Esophagus squamous epithelium (tissue), 5 donors: ENCODE measurements at places on chromosomes 13 and 19.

DNA sequence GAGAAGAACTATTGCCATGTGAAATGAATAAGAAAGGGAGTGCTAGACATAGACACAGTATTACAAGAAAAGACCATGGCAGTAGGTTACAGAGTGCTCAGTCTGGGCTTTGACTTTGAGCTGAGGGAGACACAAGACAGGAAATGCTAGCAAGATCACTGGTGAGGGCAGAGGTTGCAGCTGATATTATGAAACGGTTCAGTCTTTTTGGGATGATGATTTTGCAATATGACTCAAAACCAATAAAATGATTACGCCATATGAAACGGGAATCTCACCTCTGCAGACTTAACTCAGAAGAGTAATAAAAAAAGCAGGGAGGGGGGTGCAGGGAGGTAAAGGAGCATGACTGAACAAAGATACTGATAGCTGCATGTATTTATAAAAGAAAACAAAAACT, 123.1 kb downstream of the RBM26 start:
- DNase-seq: no peak

GRCh38 chr13:34608331-34608730, 333.7 kb upstream of the NBEA start:
- DNase-seq: no peak

GRCh38 chr19:11587975-11588631, 9.2 kb upstream of the ZNF627 start:
- no peak for DNase-seq

DNA sequence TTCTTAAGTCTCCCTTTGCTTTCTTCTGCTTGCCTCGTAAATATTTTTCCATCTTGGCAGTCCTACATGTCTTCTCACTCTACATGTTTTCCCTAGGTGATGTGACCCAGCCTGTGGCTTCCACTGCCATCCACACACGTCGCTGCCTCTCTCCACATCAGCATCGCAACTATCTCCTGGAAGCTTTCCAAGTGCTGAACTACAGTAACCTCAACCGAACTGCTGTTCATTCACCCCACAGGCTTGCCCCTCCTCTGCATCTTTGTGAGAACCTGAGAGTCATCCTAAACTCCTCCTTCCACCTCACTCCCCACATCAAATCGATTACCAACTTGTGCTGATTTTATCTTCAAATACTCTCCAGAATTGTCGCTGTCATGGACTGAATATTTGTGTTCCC, 41.2 kb upstream of the USPL1 start:
- no peak for DNase-seq

DNA sequence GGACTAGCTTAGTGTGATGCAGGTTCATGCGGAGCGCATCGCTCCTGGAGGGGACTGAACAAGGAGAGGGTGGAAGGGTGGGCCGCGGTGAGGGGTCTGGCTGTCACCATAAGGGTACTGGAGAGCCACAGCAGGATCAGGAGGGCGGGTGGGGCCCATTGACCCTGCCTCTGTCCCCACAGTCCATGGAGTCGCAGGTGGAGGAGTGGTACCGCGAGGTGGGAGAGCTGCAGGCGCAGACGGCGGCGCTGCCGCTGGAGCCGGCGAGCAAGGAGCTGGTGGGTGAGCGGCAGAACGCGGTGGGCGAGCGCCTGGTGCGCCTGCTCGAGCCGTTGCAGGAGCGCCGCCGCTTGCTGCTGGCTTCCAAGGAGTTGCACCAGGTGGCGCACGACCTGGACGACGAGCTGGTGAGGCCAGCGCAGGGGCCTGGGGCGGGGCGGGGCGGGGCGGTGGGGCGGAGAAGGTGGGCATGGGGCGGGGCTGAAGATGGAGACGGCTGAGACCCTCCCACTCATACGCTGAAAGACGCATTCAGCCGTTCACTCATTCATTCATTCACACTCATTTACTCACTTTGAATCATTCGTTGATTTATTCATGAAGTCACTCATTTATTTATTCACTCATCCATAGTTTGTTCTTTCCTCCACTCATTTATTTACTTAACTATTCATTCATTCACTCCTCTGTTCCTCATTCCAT, 27.5 kb upstream of the SHKBP1 start:
- DNase-seq: no peak

DNA sequence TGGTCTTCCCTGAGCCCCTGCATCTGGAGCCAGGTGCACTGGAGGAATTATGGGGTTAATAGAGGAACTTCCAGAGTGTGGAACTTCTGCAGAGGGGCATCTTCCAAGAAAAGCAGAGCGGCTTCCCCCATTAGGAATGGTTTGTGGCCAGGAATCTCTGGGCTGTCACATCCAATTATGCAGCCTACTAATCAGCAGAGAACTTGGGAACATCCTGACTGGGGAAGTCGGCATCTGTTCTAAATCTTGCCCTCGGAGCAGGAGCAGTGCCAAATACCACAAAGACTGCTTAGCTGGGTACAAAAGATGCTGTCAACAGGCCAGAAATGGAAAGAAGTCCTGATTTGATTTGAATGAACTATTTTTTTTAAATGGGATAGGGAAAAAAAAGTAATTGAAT, 435.1 kb downstream of the ZNF536 start:
- DNase-seq: no peak
